Mucosa of gallbladder (tissue), 1 donor: ENCODE measurements at places on chromosomes 12 and 14. TPM values are rescaled to one million over a fixed set of nuclear protein-coding genes. Genes with fewer than 3 reads are reported as not detected.

RFX4 gene
- total RNA-seq = 0.26 TPM

RIMKLB gene
- 34.0 TPM for total RNA-seq

EXOC5 gene
- 49.5 TPM for total RNA-seq

MANSC1 gene
- total RNA-seq = 66.7 TPM

AQP2 gene
- not detected for total RNA-seq

LBHD2 gene
- total RNA-seq = 0.60 TPM

ABCD4 gene
- 59.4 TPM for total RNA-seq

EFS gene
- total RNA-seq = 10.8 TPM

RNASE3 gene
- total RNA-seq = 0.52 TPM

NRL gene
- 2.8 TPM for total RNA-seq

SIX4 gene
- total RNA-seq = 2.5 TPM

CSRP2 gene
- 53.7 TPM for total RNA-seq

DBX2 gene
- total RNA-seq = not detected

IFNG-AS1 gene
- total RNA-seq = not detected

GPX2 gene
- 617 TPM for total RNA-seq

CLMN gene
- total RNA-seq = 63.5 TPM

PLD4 gene
- 16.7 TPM for total RNA-seq

RAB21 gene
- 72.1 TPM for total RNA-seq

PLBD1 gene
- total RNA-seq = 41.9 TPM

TMEM263 gene
- 49.4 TPM for total RNA-seq

ZFHX2 gene
- total RNA-seq = 12.5 TPM

HCAR1 gene
- 0.20 TPM for total RNA-seq

DYRK4 gene
- 29.1 TPM for total RNA-seq
